Stimulated activated CD8-positive, alpha-beta memory T cell treated with anti-CD3 and anti-CD28 coated beads, Interleukin-7, amount 100 ng/mL, for 1 hour (primary cell): ENCODE measurements at places on chromosomes 16 and 17.

GRCh38 chr16:86419518-86419917 is 90.8 kb upstream of the FOXF1 start:
- DNase-seq = no peak

DNA sequence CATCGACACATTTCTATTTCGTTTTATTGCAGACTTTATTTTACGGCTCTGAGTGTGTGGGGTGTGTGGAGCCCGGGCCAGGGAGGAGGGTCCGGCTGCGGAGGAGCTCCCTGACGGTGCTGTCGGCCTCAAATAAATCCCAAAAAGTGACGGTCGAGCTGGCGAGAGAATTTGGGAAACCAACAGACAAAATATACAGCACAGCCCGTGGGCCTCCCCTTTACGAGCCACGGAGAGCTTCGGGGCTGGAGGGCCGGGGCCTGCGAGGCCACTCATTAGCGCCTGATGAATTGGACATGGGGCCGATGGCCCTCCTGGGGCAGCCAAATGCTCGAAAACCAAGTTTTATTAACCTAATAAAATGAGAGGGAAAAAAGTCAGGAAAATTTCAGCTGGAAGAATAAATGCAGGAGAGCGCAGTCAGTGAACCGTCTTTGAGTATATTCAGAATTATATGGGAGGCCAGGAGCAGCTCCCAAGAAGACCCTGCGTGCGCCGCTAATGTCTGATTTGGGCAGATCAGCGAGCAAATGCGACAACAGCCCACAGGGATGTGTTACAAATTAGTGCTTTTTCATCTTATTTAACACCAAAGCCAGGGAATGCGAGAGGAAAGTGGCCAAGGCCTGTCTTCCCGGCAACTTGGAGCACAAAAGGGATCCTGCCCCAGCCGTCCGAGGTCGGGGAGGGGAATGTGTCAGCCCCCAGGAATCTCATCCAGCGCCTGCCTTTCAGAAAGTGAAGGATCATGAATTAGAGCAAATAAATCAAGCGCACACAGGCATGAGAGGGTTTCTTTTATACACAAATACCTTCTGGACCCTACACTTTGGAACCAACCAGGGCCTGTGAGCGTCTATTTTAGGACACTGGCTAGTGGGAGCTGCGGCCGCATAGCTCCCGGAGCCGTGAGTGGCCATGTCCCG is 249.1 kb downstream of the C16orf95 start:
- no peak for DNase-seq

DNA sequence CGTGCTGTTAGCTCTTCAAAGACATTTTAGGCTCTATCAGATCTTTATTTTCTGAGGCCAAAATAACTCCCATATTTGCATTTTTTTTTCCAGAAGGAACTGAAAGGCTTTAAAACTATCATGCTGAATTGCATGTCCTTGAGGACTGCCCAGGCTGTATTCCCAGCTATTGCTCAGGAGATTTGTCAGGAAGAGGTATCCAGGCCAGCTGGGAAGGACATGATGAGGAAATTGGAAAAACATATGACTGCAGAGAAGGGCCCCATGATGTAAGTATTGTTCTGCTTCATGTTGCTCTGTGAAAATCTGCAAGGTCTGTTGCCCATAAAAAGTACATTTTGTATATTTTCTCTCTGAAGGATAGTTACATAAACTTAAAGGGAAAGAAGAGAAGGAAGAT is 5.7 kb downstream of the CDC6 start:
- no peak for DNase-seq

DNA sequence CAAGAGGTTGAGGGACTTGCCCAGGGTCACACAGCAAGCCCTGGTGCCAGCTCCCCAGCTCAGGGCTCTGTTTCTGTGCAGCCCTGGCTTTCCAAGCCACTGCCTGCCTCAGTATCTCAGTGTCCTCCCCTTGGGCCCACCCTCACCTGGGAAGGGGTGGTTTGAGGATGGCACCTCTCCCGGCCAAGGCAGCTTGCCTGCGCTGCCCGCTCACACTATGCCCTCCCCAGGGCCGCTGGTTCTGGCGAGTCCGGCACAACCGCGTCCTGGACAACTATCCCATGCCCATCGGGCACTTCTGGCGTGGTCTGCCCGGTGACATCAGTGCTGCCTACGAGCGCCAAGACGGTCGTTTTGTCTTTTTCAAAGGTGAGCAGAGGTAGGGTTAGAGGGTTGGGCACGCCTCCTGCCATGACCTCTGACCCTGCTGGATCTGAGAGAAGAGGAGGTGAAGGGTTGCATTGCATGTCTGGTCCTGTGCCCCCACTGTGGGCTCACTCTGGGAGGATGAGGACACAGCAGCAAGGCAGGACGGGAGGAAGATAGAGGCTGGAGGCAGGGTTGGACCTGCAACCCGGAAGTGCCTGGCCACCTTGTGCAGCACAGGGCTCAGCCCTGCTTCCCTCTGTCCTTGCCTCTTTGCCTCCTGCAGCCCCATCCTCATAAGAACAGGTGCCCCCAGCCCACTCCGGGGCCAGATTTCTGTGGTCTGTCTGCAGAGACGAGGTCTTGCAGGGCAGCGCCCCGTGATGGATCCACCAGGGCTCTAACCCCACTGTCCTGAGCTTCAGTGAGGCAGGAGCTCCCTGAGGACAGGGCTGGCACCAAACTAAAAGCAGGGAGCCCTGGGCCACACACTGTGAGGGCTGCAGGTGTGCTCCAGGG is 16.7 kb downstream of the MMP15 start:
- DNase-seq = no peak

DNA sequence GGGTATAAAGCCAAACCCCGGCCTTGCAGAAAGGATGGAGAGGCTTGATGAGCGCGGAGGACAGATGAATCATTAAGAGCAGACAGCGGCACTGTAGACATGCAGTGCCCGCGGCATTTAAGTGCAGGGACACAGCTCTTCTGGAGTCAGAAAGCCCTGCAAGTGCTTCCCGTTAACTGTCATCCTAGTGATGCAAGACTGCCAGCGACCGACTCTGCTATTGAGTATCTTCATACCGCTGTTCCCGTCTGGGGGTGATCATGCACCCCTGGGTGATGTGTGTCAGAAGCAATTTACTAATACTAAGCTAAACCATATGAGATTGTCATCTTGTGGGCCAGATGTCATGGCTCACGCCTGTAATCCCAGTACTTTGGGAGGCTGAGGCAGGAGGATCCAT is 101.0 kb downstream of the ABCC6 start:
- DNase-seq = no peak

DNA sequence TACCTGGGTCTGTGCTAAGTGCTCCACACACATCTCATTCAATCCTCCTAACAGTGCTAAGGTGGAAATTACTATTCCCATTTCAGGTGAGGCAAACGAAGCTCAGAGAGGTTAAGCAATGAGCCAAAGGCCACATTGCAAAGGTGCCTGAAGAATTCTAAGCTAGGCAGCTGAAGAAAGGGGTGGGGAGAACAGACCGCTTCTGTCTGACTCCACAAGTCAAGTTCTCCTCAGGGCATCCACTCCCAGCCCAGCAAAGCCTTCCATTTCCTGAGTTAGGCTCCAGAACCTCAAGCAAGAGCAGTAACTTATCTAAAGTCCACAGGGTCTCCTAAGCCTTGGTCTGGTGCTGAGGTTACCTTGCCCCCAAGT is 27.0 kb upstream of the MRPS23 start:
- no peak for DNase-seq

GRCh38 chr16:52634104-52634503 is 87.2 kb upstream of the TOX3 start:
- no peak for DNase-seq

GRCh38 chr17:49223517-49224197 is 6.9 kb downstream of the PHOSPHO1 start:
- DNase-seq = no peak

DNA sequence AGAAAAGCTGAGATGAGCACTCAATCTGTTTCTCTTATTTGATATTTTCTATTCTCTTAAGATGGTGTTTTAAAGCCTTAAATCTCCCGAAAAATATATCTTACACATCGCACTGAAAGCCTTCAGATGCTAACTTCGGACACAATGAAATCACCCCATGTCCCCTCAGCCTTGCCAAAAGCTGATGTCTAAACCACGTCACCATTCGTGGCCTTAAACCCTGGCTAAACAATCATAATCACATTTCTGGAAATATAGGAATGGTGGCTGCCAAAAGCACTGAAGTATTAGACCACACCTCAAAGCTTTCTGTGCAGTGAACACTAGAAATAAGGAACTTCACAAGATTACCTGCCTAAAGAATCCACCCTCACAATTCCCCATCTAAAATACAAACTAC is 402.7 kb downstream of the SOX9 start:
- DNase-seq = no peak

- DNase-seq = no peak
Observed at GRCh38 chr16:79712276-79712675, 111.7 kb upstream of the MAF start.

DNA sequence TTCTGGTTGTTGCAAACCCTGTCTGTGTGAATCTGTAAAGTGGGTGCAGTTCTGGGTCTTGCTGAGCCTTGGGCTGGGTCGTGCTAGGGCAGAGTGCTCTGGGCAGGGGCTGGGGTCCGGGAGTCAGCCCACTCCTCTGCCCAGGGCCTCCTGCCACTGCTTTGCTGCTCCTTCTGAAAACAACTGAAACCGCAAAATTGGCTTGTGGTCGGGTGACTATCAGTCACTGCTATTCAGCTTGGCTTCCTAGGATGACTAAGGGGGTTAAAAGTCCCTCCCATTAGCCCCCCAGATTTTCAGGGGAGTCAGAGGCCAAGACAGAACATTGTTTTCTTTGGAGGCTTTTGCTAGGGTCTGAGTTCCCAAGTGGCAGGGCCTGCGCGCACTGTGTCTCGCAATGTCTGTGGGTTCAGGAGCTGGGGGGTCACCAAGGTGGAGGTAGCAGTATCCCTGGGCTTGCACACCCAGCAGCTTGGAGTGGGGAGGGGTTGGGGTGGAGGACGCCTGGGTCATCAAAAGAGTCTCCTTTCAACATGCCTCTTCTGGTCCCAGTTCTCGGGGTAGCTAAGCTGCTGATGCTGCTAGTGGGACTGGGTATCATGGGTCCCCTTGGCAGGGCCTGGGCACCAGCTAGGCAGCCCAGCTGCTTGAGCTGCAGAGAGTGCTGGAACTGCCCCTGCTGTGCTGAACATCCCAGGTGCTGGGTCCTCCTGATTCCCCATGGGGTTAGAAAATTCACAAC is 13.5 kb upstream of the TBX21 start:
- no peak for DNase-seq

DNA sequence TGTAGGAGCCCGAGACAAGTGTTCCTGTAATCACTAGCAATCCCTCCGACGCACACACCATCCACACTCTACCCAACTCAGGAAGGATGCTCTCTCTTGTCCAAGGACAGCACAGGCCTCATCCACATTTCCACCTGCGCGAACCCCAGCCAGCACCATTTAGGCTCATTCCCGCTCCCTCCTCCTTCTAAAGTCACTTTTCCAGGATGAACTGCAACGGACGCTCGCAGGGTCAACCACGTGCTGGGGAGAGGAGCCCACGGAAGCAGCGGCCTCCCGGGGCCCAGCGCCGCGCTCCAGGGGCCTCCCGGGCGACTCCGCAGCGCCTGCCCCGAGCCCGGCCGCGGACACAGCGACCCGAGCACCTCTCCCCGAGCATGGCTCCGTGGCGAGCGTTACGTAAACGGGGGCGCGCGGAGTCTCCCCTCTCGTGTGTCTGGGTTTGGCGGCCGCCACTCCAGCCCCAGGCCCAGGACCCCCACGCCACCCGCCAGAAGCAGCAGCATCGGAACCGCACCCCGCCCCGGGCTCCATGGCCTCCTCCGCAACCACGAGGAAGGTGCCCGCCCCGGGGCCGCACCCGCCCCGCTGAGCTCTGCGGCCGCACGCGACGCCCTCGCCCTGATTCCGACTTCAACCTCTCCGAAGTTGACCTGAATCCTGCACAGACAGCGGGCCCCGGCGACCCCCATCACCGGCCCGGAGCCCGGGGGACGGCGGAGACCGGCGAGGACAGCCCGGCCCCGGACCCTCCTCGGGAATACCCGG is 668 bp downstream of the USP36 start:
- no peak for DNase-seq

DNA sequence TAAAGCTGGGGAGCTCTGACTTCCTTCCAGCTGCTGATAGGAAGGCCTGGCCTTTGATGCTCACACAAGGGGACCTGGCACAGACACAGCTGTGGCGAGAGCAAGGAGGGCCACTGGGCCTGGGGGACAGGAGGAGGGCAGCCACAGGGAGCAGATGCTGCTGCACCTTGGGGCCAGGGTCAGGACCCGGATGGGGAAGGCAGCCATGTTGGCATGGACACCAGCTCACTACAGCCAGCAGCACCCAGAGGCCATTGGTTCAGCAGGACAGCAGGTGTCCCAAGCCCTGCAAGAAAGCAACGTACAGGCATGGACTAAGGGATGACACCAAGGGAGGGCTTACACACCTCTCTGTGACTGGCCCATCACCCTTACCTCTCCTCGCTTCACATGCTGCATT is 8.0 kb upstream of the RNF112 start:
- DNase-seq = no peak

DNA sequence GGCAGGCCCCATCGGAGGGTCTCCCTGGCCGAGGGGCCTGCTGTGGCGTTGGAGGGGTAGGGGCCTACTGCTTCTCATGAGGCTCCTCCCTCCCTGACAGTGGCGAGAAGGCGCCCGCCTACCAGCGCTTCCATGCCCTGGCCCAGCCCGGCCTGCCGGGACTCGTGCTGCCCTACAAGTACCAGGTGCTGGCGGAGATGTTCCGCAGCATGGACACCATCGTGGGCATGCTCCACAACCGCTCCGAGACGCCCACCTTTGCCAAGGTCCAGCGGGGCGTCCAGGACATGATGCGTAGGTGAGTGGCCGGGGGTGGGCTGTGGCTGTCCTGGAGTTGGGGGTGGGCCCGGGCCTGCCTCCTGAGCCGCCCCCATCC is 1.7 kb downstream of the CDT1 start:
- DNase-seq = no peak

DNA sequence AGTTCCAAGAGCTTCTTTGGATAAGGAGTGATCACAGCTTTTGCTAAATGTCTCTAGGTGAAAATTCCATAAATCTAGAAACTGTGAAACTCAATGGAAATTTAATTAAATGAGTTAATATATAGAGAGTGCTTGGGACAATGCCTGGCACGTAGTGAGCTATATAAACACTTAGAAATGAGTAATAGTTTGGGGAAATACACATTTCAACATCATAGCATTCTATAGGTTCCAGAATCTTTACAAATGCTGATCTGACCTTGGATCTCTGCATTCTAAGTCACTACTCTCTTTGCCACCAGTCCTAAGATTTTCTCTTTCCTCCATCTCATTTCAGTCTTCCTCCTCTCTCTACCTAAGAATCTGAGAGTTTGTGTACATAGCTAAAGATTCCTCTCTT is 175.6 kb downstream of the SOX9 start:
- no peak for DNase-seq

- DNase-seq = no peak
Observed at GRCh38 chr17:82345151-82345976, 11.8 kb upstream of the SECTM1 start.

GRCh38 chr16:77945126-77945525 is 77.2 kb upstream of the CLEC3A start:
- no peak for DNase-seq
